ENCODE measurements at places on chromosomes 2 and 18. TPM values are rescaled to one million over a fixed set of nuclear protein-coding genes. Genes with fewer than 3 reads are reported as not detected.

DNA sequence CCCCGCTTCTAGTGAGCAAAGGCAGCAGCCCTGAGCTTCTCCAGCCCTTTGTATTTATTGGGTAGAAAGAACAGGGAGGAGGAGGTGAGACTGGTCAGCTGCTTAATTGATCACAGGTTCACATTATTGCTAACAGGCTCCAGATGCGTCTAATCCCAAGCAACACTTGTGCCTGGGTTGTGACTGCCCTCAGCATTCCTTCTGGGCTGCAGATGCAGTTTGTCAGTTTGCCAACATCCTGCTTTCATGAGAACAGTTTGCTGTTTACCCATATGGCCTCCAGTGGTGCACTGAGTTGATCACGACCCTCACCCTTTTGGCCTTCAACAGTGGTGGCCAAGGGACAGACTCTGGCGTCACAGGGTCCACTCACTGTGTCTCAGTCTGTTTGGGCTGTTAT lies 159.5 kb upstream of the ZNF516 start:
- no peak overlapping the region for H3K27ac ChIP-seq
- no peak overlapping the region for H3K4me3 ChIP-seq
- DNase-seq, result no peak
- no peaks in the 10 kb centered on the region for H3K4me1 ChIP-seq
- peaks cover 13% of the 10 kb centered on the region for H3K27me3 ChIP-seq

Gene G6PC2
- total RNA-seq, result not detected

Gene SLC23A3
- 2.8 TPM for total RNA-seq

Gene KCNJ13
- total RNA-seq, result 0.89 TPM

- no peak overlapping the region for H3K4me3 ChIP-seq
- peaks cover 5% of the 10 kb centered on the region for H3K27me3 ChIP-seq
- DNase-seq, result no peak
- no peak overlapping the region for H3K27ac ChIP-seq
- no peaks in the 10 kb centered on the region for H3K36me3 ChIP-seq
These were observed 134.0 kb upstream of the CCDC68 start for GRCh38 chr18:55093295-55093694.

GRCh38 chr2:238493880-238494572 lies 67.3 kb downstream of the ASB1 start:
- H3K4me3 ChIP-seq, result no peak overlapping the region
- no peak for DNase-seq
- H3K27me3 ChIP-seq, result peaks cover 5% of the 10 kb centered on the region

DNA sequence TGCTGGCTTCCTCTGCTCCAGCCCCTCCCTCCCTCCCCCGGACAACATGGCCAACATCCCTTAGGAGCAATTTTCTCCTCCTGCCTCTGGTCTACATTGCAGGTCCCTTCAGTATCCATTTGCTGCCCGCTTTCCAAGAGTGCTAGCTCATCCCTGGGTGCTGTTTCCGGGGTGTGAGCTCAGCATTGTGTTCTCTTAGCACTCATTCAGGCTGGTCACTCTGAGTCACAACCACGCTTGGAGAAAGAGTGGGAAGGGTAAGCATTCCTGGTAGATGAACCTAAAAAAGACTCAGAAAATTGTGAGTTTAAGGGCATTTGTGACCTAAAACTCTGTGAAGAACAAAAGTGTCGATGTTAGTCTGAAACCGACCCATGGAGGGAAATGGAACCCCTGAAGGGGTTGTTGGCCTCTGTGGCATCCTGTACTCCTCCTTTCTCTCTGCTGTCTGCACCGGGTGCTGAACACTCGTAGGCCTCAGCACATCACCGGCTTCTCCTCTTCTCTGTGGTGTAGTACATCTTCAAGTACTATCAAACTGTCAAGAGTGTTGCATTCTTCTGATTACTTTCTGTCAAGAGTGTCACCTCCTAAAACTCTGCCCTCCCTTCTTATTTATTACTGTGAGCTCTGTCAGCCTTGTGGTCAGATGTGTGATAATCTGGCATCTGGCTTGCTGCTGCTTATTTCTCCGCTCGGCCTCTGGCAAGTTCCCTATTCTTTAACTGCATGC lies 73.0 kb downstream of the CTNNA2 start:
- H3K36me3 ChIP-seq, result no peaks in the 10 kb centered on the region
- no peaks in the 10 kb centered on the region for H3K27me3 ChIP-seq
- DNase-seq, result no peak
- no peak overlapping the region for H3K4me3 ChIP-seq

GRCh38 chr2:59034837-59035236 lies 793.7 kb upstream of the FANCL start:
- H3K27me3 ChIP-seq, result no peaks in the 10 kb centered on the region
- H3K36me3 ChIP-seq, result no peaks in the 10 kb centered on the region
- no peak overlapping the region for H3K4me3 ChIP-seq
- no peak for DNase-seq
- no peaks in the 10 kb centered on the region for H3K4me1 ChIP-seq

Gene LINC00305
- total RNA-seq, result 1.6 TPM

- H3K27ac ChIP-seq, result no peak overlapping the region
- H3K4me3 ChIP-seq, result no peak overlapping the region
- no peak for DNase-seq
- no peaks in the 10 kb centered on the region for H3K27me3 ChIP-seq
These were observed 1603.6 kb upstream of the NXPH2 start for GRCh38 chr2:140383781-140384180.

GRCh38 chr2:176039375-176039774 lies 37.3 kb upstream of the LNPK start:
- DNase-seq, result no peak
- peaks cover 1% of the 10 kb centered on the region for H3K36me3 ChIP-seq
- H3K27me3 ChIP-seq, result peaks cover 26% of the 10 kb centered on the region
- H3K4me1 ChIP-seq, result no peaks in the 10 kb centered on the region

DNA sequence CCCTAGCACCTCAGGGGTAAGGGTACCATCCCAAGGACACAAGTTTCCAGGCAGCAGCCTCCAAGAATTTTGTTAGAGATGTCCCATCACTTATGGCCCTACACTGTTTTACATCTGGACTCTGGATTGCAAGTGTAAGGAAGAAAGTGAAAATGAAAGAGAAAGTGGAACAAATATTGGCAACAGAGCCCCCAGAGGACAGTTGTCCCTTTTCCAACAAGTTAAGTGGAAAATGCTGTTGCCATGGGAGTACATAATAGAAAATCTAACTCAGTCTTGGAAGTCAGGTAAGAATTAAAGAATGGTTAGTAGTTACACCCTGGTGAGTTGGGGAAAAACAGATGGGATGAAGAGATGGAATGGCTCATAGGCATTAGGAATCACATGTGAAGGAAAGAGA lies 50.6 kb downstream of the TTC21B start:
- H3K36me3 ChIP-seq, result peaks cover 22% of the 10 kb centered on the region
- no peak for DNase-seq
- H3K4me3 ChIP-seq, result no peak overlapping the region

DNA sequence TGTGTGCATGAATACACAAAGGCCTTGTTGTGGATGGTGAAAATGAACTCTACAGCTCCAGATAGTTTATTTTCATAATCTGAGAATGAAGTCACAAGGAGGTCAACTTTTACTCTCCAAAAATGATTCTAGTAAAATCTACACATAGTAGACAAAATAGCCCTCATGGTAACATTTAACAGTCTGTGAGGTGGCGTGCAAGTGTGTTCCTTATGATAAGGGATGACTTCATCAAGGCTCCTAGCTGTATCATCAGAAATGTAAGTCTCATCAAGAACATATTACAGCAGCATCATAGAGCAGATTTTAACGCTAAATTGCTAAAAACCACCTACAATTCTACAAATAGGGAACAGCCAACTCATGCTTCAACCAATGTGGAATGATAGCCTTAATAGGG lies 72.3 kb upstream of the RIOK3 start:
- no peaks in the 10 kb centered on the region for H3K27me3 ChIP-seq
- H3K4me1 ChIP-seq, result peaks cover 6% of the 10 kb centered on the region
- H3K4me3 ChIP-seq, result no peak overlapping the region
- H3K36me3 ChIP-seq, result peaks cover 3% of the 10 kb centered on the region
- H3K27ac ChIP-seq, result no peak overlapping the region
- DNase-seq, result no peak

- H3K4me3 ChIP-seq, result no peak overlapping the region
- no peak for DNase-seq
- no peak overlapping the region for H3K27ac ChIP-seq
- peaks cover 2% of the 10 kb centered on the region for H3K4me1 ChIP-seq
These were observed 21.8 kb upstream of the DNAJC27 start for GRCh38 chr2:24993406-24994145.

GRCh38 chr2:43152186-43152585 lies 74.2 kb downstream of the ZFP36L2 start:
- peaks cover 26% of the 10 kb centered on the region for H3K4me1 ChIP-seq
- peak overlapping the region; percentile 25 for H3K27ac ChIP-seq
- peaks cover 42% of the 10 kb centered on the region for H3K27me3 ChIP-seq
- H3K4me3 ChIP-seq, result no peak overlapping the region
- no peak for DNase-seq
- no peaks in the 10 kb centered on the region for H3K36me3 ChIP-seq

DNA sequence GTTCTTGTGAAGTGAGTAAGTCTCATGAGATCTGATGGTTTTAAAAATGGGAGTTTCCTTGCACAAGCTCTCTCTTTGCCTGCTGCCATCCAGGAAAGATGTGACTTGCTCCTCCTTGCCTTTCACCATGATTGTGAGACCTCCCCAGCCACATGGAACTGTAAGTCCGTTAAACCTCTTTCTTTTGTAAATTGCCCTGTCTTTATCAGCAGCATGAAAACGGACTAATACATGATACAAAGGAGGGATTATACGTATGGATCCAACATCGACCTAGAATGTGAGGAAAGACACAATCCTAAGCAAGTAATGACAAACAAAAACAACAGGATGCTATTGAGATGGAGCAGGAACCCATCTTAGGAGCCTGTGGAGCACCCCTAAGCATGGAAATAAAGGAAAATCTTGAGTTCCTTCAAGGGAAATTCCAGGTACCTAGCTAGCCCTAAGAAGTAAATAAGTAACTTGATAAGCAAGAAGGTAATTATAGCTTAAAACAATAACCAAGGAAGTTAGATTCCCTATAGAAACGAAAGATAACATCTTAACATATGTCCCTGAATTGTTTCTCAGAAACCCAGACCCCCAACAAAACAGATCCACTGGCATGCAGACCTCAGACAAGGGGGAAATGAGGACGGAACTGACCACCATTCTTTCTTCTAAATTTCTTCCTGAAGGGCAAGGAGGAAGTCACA lies 1.5 kb upstream of the TNFRSF11A start:
- H3K4me1 ChIP-seq, result peaks cover 11% of the 10 kb centered on the region
- no peak for DNase-seq
- H3K27ac ChIP-seq, result no peak overlapping the region
- H3K36me3 ChIP-seq, result no peaks in the 10 kb centered on the region
- H3K4me3 ChIP-seq, result no peak overlapping the region
